Esophagus squamous epithelium (tissue), 5 donors: ENCODE measurements at places on chromosomes 6 and 20.
A peak's percentile ranks its signal among the peaks of the same experiment; 100 is the strongest.

- H3K4me1 ChIP-seq: no peaks in the 10 kb centered on the region
- H3K27ac ChIP-seq: peak overlapping the region; percentile 34
- H3K36me3 ChIP-seq: no peaks in the 10 kb centered on the region
- no peak overlapping the region for H3K4me3 ChIP-seq
- no peak for DNase-seq
These were observed 286.8 kb downstream of the HACE1 start for GRCh38 chr6:104572901-104573300.

DNA sequence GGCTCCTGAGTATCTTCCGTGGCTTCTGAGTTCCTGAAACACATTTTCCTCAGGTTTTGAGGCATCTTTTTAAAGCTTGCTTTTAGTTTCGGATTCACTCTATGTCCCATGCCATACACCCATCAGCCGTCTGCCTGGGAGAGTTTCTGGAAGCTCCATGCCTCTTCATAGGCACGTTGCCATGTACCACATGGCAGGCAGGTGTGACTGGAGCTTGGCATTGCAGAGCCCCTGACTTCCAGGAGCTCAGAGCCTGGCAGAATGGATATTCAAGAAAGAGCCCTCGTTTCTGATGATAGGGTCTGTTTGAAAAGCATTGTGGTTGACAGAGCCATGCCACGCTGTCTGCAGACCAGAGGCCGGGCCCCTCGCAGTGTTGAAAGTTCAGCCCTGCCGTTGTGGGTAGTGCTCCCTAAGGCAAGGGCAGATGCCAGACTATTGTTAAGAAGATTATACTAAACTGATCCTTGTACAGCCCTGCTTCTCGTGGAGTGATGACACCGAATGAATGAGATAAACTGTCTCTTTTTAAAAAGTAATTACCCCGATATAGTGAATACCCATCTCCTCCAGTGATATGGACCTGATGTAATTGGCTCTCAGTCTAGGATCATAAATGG lies 100.0 kb downstream of the RPP40 start:
- no peak overlapping the region for H3K4me3 ChIP-seq
- DNase-seq: no peak
- no peaks in the 10 kb centered on the region for H3K27me3 ChIP-seq
- H3K4me1 ChIP-seq: no peaks in the 10 kb centered on the region

GRCh38 chr20:38836991-38837390 lies 31.5 kb downstream of the PPP1R16B start:
- H3K4me3 ChIP-seq: no peak overlapping the region
- no peaks in the 10 kb centered on the region for H3K4me1 ChIP-seq
- H3K27ac ChIP-seq: no peak overlapping the region
- DNase-seq: no peak

DNA sequence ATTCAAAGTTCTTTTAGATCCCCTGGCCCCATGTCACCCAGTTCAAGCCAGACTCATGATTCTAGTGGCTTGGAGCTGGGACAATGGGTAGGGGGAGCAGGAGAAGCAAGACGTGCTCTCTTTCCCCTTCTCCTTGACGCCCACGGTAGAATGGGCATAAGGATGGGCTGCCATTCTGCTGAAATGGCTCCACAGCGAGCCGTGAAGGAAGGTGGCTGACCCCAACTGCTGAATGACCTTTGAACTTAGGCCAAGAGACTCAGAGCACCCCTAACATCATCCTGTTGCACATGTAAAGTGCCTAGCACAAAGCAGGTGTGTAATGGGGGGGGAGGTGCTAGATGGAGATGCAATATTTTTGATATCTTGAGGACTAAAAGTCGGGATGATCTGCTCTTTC lies 15.8 kb upstream of the PTPN1 start:
- no peaks in the 10 kb centered on the region for H3K36me3 ChIP-seq
- H3K4me1 ChIP-seq: peaks cover 54% of the 10 kb centered on the region
- no peaks in the 10 kb centered on the region for H3K27me3 ChIP-seq
- no peak for DNase-seq
- H3K4me3 ChIP-seq: no peak overlapping the region

DNA sequence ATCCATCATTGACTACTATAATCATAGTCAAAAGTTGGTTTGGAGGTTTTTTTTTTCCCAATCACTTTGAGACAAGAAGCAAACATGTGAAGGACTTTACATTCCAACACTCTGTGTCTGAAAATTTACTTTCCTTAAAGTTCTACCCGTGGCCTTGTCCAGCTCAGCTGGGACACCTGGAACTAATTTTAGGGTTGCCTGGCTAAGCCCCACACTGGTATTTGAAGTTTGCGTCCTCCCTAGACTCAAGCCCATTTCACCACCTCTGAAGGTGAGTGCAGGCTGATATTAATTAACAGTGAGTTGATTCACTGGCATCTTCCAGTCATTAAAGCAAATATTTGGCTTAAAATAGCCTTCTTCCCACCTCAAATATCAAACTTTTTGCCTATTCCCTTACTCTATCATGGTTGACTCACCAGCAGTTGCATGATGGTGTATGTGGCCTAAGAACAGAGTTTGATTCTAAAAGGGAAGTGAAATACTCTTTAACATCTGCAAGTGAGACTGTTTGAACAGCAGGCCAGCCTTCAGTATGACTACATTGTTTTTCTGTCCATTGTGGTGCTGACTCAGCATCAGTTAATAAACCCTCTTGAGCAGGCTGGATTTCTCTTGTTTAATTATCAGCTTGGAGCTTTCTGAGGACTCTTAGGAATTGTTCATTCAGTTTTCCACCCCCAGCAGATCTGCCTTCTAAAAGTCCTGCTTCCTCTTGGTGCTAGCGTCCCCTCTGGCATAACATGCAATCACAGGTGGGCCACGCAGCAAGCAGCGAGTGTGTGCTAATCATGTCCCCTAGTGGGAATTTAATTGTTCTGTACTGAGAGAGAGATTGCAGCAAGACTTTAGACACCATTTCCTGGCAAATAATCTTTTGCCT lies 1.8 kb upstream of the PRDM1 start:
- no peaks in the 10 kb centered on the region for H3K27me3 ChIP-seq
- no peak for DNase-seq
- no peak overlapping the region for H3K4me3 ChIP-seq
- H3K27ac ChIP-seq: peak overlapping the region; percentile 82

GRCh38 chr20:22941550-22941949 lies 93.6 kb upstream of the SSTR4 start:
- no peak for DNase-seq
- no peaks in the 10 kb centered on the region for H3K36me3 ChIP-seq
- H3K27me3 ChIP-seq: no peaks in the 10 kb centered on the region
- no peaks in the 10 kb centered on the region for H3K4me1 ChIP-seq

DNA sequence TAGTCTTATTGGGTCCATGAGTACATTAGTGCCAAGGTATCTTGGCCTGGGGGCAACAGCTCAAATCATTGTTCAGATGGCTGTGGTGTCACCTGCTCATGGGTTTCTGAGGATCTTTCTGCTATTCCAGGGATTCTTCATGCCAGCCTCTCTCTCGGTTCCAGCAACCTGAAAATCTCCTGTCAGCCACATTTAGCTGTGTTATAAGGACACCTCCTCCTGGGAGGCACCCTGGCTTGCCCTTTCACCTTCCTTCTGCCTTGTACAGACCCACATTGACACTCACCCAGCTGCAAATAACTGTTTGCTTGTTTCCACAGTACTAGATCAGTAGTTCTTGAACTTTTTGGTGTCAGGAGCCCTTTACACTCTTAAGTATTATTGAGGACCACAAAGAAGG lies 159.9 kb downstream of the GRM4 start:
- no peak for DNase-seq
- no peaks in the 10 kb centered on the region for H3K4me1 ChIP-seq
- H3K4me3 ChIP-seq: no peak overlapping the region
- H3K27ac ChIP-seq: no peak overlapping the region
- no peaks in the 10 kb centered on the region for H3K36me3 ChIP-seq
- H3K27me3 ChIP-seq: no peaks in the 10 kb centered on the region

DNA sequence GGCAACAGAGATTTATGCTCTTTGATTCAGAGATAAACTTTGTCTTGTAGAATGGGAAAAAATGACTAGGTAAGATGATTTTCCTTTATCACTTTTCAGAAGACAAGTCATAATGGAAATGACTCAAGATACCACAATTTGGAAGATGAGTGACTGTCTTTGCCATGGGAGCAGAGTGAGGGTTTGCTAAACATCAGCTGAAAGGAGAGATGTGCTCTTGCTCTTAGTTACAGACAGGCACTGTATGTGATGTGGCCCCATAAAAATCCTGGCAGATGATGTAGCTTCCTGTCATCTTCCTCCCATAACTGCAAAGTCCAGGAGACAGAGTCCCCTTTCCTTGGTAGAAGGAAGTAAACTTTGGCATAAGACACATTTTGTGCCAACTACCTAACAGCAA lies 47.6 kb downstream of the BACH2 start:
- H3K4me3 ChIP-seq: no peak overlapping the region
- DNase-seq: no peak
- no peaks in the 10 kb centered on the region for H3K36me3 ChIP-seq
- no peaks in the 10 kb centered on the region for H3K4me1 ChIP-seq

DNA sequence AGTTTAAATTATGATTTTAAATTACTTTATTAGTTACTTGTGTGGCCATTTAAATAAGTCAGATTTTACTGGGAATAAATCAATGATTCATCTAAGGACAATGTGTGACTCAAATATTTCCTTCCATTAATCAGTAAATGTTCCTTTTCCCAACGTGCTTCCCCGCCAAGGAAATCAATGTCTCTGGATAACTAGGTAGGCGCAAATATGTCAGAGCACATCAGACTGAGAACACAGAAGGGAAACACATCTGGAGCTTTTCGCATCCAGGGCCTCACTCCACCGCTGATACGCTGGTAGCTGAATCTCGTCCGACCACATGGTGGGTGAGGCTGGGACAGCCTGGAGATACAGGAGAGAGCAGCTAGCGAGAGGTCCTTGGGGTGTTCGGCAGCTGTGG lies 56.4 kb upstream of the RPS6KA2 start:
- H3K4me3 ChIP-seq: no peak overlapping the region
- no peaks in the 10 kb centered on the region for H3K4me1 ChIP-seq
- no peak overlapping the region for H3K27ac ChIP-seq
- DNase-seq: no peak
- no peaks in the 10 kb centered on the region for H3K36me3 ChIP-seq

GRCh38 chr20:37934634-37935375 lies 31.9 kb downstream of the VSTM2L start:
- DNase-seq: no peak
- no peaks in the 10 kb centered on the region for H3K4me1 ChIP-seq
- H3K4me3 ChIP-seq: no peak overlapping the region
- no peaks in the 10 kb centered on the region for H3K27me3 ChIP-seq
- no peaks in the 10 kb centered on the region for H3K36me3 ChIP-seq

- H3K36me3 ChIP-seq: no peaks in the 10 kb centered on the region
- no peak overlapping the region for H3K27ac ChIP-seq
- peaks cover 13% of the 10 kb centered on the region for H3K4me1 ChIP-seq
- peaks cover 92% of the 10 kb centered on the region for H3K27me3 ChIP-seq
- H3K4me3 ChIP-seq: no peak overlapping the region
- DNase-seq: no peak
These were observed 4.0 kb upstream of the SCUBE3 start for GRCh38 chr6:35209622-35210247.

DNA sequence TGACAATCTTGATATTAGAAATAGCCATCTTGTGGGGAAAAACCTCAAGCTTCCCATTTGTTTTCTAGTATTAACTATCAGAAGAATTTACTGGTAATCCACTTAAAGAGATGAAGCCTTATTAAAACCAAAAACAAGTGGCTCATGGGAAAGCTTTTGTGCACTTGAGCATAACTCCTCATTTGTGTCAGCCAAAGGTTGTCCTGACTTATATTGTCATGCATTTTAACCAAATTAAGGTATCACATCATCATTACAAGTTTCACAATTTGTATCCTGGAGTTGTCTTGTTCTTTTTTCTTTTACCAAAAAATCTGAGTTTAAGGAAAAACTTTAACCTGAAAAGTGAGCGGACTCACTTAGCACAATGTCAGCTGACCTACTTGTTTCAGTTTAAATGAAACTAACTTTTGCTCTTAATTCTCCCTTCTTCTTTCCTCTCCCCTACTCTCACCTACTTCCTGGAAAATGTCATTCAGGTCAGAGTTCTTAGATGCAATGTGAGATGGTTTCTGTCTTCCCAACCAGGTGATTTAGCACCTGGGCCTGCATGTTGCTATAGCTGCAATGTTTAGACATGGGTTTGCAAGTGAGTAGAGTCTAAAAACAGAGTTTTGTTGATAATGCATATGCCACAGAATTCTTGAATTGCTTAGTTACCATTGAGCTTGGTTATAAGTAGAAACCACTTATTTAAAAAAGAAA lies 82.8 kb downstream of the TNFAIP3 start:
- no peaks in the 10 kb centered on the region for H3K27me3 ChIP-seq
- H3K36me3 ChIP-seq: no peaks in the 10 kb centered on the region
- no peak overlapping the region for H3K27ac ChIP-seq
- no peak for DNase-seq
- no peak overlapping the region for H3K4me3 ChIP-seq

GRCh38 chr20:19368351-19368750 lies 155.9 kb downstream of the SLC24A3 start:
- DNase-seq: no peak
- no peak overlapping the region for H3K4me3 ChIP-seq
- H3K27me3 ChIP-seq: no peaks in the 10 kb centered on the region
- no peaks in the 10 kb centered on the region for H3K36me3 ChIP-seq
- H3K4me1 ChIP-seq: peaks cover 6% of the 10 kb centered on the region
- H3K27ac ChIP-seq: no peak overlapping the region

GRCh38 chr20:26347396-26347795 lies 650.7 kb upstream of the ZNF337 start:
- H3K4me3 ChIP-seq: no peak overlapping the region
- no peak overlapping the region for H3K27ac ChIP-seq
- H3K36me3 ChIP-seq: no peaks in the 10 kb centered on the region
- no peaks in the 10 kb centered on the region for H3K4me1 ChIP-seq

DNA sequence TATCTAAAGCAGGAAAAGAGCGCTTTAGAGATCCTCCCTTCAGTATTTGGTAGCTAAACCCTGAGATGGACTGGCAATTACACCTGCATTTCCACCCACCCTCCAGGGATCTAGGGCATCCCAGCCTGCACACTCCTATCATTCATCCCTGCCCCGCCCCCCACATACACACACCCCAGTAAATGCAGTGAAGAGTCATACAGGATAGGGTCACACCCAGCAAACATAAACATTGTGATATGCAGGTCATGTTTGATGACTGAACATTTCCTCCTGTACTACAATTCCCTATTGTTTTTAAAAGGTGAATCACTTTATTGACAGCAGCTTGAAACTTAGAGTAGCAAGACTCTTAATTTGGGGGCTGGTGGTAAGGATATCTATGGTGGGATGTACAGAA lies 112.9 kb downstream of the FOXO3 start:
- no peaks in the 10 kb centered on the region for H3K27me3 ChIP-seq
- no peak overlapping the region for H3K4me3 ChIP-seq
- H3K4me1 ChIP-seq: peaks cover 49% of the 10 kb centered on the region
- no peak for DNase-seq
- H3K27ac ChIP-seq: peak overlapping the region; percentile 9

GRCh38 chr6:154937306-154938220 lies 57.6 kb upstream of the TIAM2 start:
- H3K27ac ChIP-seq: no peak overlapping the region
- no peaks in the 10 kb centered on the region for H3K36me3 ChIP-seq
- H3K4me3 ChIP-seq: no peak overlapping the region
